ENCODE measurements at places on chromosomes 6 and 20. TPM values are rescaled to one million over a fixed set of nuclear protein-coding genes. Genes with fewer than 3 reads are reported as not detected.

DNA sequence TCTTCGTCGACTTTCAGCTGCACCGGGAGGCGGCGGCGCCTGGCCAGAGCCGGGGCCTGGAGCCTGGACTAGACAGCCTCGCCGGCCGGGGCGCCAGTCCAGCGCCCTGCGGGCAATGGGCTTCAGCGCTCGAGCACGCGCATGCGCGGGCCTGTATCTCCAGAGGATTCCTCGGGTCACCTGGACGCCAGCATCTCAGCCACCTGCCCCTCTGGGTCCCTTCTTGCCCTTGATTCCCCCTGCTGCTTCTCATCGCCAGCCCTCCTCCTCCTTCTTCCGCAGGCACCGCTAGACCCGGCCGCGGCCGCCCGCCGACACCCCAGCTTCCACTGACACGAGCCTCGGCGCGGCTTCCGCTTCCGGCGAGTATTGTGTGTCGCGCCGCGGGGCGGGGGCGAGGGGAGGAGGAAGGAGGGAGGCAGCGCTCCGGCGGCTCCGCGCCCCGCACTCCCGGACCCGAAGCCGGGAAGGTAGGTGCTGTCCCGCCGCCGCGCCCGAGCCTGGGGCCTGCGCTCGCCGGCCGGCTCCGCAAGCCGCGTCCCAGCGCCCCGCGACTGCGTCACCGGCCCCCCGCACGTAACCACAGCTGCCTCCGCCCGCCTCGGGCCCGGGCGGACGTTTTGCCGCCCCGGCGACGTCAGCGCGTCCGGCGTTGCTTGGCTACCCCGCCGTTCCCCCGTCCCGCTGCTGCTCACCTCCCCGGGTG, at the start of gene TRIM39:
Gene TRIM39, plus strand, starts transcription at position 402 of the 706 bp plus-strand sequence. CDS start 2,391 bp downstream, outside the sequence.
- peak; percentile 85 for DNase-seq

Gene PCSK2
- total RNA-seq = not detected

GRCh38 chr20:6473197-6473596, 294.3 kb upstream of the BMP2 start:
- no peak for DNase-seq

- no peak for DNase-seq
These were observed 53.0 kb upstream of the MLIP start for GRCh38 chr6:54058236-54058635.

Gene MYL9
- total RNA-seq = 125 TPM

DNA sequence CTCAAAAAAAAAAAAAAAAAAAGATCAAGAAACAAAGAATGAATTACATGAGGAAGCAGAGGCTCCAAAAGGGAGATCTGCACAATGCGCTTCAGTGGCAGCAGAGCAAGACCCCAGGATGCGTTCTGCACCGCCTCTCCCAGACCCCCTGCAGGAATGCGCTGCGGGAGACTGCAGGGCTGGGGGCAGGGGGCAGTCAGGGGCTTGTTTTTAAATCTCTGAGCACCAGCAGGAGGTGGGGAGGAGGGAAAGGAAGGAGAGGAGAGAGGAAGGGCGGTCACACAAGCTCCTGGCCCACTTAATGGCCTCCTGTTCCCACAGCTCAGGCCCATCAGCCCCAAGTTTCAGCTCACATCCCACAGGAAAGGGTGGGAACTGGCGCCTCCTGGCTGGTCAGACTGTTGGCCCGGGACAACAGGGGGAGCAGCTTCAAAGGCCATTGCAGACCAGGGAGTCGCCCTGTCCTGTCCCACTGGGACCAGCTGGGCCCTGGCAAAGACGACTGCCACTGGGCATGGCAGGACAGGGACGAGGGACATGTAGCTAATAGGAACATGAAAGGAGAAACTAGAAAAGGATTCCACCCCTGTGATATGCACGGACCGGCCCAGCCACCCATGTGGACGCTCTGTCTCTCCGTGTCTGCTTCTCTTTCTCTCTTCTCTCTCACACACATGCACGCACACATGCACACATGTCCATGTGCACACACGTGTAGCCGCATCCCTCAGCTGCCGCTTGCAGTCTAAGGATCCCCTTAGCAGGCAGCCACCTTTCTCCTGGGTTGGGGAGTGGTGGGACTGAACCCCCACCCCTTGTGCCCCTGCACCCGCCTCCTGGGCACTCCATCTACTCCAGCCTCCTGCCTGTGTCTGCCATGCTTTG, 34.7 kb downstream of the TFEB start:
- no peak for DNase-seq

Gene TMEM63B
- total RNA-seq = 25.6 TPM

DNA sequence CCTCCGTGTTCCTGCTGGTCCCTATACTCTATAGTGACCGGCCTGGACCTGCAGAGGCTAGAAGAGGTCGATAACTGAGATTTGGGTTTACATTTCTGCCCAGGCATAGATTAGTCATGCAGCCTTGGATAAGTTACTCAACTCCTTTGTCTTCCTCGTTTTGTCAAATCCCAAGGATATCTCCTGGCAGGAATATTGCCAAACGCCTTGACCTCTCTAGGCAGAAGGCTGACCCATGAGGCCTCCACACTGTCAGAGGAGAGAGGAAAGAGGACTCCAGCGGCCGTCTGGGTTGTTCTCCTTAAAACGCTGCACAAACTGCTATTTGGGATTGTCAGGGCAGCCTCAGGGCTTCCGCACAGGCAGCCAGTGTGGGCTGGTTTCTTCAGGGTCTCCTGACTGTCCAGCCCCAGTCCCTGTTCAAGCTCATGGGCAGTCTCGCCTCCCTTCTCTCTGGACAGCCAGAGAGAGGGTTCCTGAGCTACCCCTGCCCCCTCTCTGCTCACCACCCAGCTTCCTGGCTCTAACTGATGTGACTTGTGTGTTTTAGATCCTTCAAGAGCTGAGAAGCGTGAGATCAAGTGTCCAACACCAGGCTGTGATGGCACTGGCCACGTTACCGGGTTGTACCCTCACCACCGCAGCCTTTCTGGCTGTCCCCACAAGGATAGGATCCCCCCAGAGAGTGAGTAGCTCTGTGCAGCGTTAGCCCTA, 44.7 kb upstream of the PCMTD2 start:
- DNase-seq = no peak

DNA sequence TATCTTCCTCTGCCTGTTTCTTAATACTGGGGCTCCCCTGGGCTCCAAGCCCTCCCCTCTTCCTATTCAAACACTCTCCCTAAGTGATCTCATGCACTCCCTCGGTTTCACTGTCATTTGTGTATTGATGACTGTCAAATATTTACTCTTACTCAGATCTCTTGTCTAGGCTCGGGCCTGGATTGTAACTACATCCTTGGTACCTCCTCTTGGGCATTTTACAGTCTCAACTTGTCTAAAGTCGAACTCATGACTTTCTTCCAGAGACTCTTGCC, 189.4 kb upstream of the PRDM1 start:
- no peak for DNase-seq

DNA sequence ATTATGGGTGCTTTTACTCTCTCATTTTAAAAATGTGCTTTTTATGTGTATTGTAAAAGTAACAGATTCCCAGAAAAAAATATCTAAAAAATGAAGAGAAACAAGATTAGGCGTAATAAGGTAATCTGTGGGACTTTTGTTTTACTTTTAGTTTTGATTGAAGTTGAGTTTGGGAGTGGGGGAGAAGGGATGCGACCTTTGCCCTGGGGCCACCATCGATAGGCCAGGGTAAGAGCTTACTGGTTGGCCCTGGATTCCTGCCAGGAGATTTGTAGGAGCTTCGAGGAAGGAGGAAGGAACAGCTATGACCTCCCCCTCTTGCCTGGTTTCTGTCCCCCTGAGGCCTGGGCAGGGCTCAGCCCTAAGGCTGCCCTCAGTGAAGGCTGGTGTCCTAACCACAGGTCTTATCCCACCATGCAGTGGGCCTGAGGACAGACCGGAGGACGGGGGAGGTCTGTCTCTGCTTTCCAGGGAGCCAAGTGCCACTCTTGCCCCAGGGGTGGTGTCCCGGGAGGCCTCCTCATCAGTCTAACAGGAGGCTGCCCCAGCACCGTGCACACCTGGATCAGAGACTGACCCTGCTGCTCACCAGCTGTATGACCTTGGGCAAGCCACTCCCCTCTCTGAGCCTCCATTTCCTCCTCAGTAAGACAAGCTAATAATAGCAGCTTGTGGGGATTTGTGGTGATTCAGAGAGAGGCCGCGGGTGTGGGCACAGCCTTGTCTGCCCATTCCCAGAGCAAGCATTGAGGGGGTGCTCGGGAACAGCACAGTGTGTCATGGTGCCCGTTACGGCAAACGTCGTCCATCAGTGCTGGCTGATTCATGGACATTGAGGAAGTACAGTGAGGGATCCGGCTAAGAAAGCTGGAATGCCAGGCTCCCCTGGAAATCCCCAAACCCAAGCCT, 21.2 kb downstream of the TGM2 start:
- no peak for DNase-seq

Gene RFX6
- total RNA-seq = not detected

Gene HLA-DRA
- 80.9 TPM for total RNA-seq

DNA sequence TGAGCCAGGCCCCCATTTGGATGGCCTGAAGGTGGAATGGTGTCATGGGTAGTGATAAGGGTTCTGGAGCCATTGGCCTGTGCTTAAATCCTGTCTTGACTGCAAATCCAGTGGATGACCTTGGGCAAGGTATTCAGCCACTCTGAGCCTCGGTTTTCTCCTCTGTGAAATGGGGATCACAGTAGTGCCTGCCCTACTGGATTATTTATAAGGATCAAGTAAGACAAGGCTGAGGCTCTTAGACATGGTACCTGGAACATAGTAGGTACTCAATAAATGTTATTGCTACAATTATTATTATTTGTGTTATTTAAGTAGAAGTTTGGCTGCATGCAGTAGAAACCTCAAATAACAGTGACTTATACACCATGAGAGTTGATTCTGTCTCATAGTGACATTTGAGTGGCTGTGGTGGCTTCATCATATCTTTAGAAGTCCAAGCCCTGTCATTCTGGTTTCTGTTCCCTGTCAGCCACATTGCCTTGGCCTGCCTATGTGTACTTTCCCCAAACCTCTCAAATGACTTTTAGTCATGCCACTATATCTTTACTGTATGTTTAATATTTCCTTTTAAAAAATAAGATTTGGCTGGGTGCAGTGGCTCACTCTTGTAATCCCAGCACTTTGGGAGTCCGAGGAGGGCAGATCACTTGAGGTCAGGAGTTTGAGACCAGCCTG, 37.6 kb upstream of the CHMP4B start:
- DNase-seq = no peak

DNA sequence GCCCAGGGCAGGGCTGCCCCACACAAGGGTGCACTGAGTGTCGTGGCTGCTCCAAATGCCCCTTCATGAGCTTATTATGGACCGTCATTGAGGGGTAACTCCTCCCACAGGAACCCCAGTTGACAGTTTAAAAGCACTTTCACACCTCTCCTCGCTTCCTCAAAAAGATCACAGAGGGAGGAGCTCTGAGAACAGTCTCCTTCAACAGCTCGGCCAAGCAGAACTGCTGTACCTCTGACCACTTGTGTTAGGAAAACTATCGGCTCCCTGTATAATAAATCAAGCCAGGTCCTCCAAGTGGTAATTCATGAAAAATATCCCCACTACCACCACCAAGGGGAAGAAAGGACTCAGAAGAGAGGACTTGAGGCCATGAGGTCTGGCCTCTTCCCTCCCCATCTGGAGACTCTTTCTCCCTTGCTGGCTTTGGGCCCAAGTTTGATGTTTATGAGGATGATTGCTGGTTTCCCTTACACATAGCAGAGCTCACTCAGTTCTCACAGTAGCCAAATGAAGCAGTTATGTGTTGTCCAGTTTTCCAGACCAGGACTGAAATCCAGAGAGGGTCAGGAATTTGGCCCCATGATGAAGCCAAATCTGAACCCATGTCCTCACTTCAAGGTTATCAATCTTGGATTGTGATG, 8.7 kb downstream of the SNX21 start:
- DNase-seq = no peak

GRCh38 chr20:8375898-8376297, 243.8 kb downstream of the PLCB1 start:
- no peak for DNase-seq

Gene PLA2G7
- 0.20 TPM for total RNA-seq

Gene TRIM40
- 3.5 TPM for total RNA-seq
